ENCODE measurements at places on chromosomes 3 and 15. TPM values are rescaled to one million over a fixed set of nuclear protein-coding genes. Genes with fewer than 3 reads are reported as not detected.

Gene TLR9
- not detected for total RNA-seq

Gene ALPK3
- 81.1 TPM for total RNA-seq

Gene SUCNR1
- total RNA-seq: 10.7 TPM

Gene CHRM5
- total RNA-seq: not detected

DNA sequence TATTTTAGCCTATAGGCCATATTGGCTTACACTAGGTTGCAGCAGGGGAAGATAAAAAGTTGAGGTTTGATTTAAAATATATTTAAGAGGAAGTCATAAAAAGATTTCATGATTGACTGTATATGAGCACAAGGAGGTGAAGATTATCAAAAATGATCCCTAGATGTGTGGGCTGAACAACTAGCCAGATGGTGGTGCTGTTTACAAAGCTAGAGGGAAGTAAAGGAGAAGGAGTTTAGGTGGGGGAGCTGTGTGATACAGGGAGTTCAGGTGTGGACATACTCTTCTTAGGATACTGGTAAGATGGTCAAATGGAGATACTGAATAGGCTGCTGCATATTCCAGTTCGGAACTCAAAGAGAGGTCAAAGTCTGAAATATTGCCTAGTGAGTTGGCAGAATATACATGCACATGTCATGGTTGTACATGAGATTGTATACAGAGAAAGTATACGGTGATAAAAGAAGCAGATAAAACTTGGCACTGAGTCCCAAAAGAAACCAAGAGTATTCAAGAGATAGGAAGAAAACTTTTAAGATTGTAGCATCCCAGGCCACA is 727.8 kb downstream of the NLGN1 start:
- no peak for DNase-seq

DNA sequence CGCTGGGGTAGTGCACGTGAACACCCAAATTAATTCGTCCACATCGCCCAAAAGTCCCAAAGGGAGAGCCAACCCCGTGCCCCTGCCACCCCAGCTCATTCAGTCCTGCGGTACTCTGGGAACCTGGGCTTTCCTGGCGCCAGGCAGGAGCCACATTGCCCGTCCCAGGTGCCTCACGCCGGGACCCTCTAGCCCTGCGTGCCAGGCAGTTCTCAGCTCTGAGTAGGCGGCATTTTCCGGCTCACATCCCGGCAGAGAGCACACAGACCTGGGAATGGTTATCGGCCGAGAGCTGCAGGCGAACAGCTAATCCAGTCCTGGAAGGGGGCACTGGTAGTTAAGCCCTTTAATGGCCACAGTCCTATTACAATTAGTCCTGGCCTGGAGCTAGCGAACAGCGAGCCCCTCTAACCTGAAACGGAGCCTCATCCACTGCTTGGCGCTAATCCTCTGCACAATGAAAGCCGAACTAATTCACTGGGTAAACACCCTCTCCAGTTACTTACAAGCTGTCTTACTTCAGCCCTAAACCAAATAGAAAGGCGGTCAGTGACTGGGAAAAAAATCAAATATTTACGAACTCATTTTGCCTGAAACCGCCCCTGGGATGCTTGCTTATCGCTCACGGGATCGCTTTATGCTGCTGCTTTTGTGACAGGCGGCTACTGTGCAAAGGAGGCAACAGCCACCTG is 254.6 kb upstream of the SOX14 start:
- no peak for DNase-seq

GRCh38 chr3:12716605-12717151 is 42.4 kb downstream of the TMEM40 start:
- no peak for DNase-seq

GRCh38 chr3:192866804-192867203 is 50.9 kb downstream of the MB21D2 start:
- DNase-seq: no peak

- DNase-seq: no peak
Measured at GRCh38 chr3:150733936-150734794, 28.8 kb downstream of the SIAH2 start.

- DNase-seq: no peak
Measured at GRCh38 chr3:146249921-146250320, 984 bp downstream of the PLSCR4 start.

DNA sequence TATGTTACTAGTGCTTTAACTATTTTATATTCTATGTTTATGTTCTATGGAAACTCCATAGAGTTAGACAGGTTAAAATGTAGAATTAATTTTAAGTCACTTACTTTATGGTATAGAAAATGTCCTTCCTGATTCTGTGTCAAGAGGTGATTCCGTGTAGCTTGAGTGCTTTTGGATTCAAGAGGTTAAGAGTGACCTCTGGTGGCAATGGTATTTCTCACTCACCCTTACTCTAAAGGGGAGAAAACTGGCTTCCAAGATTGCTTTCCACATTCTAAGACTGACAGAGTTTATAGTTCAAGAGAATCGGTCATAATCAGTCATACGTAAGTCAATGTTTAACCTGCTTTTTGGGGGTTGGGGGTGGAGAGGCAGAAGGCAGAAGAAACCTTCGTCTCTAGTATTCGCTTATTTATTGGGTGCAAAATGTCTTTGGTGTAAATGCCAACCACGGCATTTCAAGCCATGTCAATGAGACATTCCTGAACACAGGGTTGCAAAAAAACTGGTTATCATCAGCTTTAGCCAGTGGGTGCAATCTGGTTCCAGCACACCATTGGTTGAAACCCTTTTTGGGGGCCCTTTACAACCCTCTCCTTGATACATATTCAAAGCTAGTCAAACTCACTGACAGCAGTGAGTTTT is 92.0 kb upstream of the VGLL3 start:
- DNase-seq: no peak

DNA sequence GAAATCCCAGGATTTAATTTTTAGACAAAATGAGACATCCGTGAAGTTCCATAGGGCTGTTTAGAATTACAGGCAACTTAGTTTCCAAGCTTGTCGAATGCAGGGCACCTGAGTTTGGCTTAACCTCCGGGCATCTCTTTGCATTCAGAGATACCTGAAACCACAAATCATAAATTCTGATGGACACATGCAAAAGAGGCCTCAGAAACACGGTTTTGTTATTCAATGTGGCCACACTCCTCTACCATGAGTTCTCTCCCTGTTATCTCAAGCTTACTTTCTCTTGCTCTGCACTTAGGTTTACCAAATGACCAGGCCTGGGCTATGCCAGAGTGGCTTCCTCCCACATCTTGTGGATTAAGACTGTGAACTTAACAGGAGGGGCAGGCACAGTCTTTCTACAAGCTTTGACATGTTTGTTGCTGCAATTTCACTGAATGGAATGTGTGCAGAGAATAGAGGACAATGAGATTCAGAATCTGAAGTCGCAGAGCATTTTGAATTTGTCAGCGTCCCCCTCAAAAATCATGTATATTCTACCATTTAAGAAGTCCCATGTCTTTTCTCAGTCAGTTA is 137.7 kb downstream of the TPRG1 start:
- DNase-seq: no peak

GRCh38 chr3:57981483-57982087 is 26.6 kb upstream of the FLNB start:
- no peak for DNase-seq

GRCh38 chr3:36595511-36595910 is 168.8 kb downstream of the DCLK3 start:
- DNase-seq: no peak

GRCh38 chr3:127762077-127762786 is 60.1 kb downstream of the MGLL start:
- DNase-seq: no peak

DNA sequence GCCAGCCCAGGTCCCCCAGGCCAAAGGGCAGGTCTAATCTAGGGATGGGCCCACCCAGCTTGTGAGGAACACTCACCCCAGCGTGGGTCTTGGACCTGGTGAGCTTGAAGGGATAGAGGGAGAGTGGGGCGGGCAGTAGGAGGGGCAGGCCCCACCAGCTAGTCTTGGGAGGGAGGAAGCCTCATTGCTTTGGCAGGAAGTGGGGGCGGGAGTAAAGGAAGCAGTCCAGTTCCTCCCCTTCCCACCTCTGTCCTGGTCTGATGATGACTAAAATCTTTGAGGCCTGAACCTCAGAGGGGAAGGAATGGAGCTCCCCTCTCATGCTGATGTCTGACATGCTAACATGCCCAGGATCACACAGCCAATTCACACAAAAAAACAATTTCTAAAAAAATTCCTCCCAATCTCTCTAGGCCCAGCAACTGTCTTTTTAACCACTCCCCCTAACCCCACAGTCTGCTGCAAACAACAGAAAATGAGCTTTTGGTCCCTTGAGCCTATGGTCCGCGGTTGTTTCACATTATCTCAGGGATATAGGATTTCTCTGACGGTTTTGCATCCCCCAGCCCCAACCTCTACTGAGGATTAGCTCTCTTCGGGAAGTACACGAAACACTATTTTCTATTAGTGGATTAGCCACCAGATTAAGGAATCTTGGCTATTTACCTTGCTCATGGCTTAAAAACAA is 30.7 kb upstream of the DUSP7 start:
- DNase-seq: no peak

GRCh38 chr3:152858170-152858800 is 23.4 kb downstream of the P2RY1 start:
- DNase-seq: no peak

GRCh38 chr15:77418391-77418965 is 1.4 kb downstream of the PEAK1 start:
- DNase-seq: no peak

GRCh38 chr3:146546366-146546965 is 2.1 kb upstream of the PLSCR1 start:
- no peak for DNase-seq

DNA sequence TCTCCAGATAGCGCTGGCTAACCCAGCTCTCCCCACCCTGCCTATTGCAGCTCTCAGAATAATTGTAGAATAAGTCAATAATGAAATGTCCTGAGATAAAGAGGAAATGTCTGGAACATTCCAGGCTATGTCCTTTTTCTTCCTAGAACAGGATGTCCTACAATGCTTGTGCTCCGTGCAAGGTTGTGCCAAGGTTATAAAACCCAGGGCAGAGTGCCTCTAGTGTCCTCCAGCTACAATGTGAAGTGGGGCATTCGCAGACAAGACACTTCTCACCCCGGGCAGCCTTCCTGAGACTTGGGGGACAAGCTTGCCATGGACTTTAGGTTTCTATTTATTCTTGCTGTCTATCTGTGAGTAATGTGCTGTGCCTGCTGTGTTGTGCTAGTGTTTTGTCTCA is 900.6 kb downstream of the TUSC7 start:
- DNase-seq: no peak

Measured in thoracic aorta (tissue), 2 donors.